NCI-H2081 (cell line): ENCODE measurements at places on chromosomes 16 and 17.
A peak's percentile ranks its signal among the peaks of the same experiment; 100 is the strongest.

DNA sequence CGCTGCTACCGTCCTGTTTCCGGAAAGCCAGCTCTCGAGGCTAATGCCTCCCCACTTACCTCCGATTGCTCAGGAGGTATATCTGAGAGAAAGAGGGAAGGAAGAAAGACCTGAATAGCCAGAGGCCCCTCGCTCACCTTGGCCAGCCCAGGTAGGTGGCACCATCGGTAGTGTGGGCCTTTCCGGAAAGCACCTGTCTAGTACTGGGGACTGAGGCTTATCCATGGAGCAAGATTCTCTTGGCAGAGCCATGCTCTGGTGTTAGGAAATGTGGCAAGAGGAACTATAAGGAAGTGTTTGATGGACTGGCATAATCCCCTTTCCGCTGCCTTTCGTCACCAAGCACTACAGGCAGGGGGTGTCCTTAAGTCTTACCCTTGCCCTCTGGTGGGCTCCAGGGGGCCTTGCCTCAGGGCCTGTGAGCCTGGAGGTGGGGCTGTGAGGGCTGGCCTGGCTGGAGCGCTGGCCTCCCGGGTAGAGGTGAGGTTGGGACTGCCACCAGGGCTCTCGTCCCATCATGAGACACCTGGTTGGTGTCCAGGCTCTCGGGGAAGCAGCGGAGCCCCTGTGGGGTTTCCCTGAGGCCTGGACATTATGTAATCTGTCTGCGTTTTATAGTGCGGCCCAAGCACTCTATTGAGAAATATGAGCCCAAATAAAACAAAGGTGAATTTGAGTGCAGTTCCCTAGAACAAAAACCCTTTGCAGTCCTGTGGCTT is 2.9 kb downstream of the CMIP start:
- DNase-seq: peak; percentile 16

- no peak for DNase-seq
These were observed 345 bp downstream of the EMC8 start for GRCh38 chr16:85798901-85799496.

- no peak for DNase-seq
These were observed 25.8 kb upstream of the TMEM220 start for GRCh38 chr17:10755592-10756127.

DNA sequence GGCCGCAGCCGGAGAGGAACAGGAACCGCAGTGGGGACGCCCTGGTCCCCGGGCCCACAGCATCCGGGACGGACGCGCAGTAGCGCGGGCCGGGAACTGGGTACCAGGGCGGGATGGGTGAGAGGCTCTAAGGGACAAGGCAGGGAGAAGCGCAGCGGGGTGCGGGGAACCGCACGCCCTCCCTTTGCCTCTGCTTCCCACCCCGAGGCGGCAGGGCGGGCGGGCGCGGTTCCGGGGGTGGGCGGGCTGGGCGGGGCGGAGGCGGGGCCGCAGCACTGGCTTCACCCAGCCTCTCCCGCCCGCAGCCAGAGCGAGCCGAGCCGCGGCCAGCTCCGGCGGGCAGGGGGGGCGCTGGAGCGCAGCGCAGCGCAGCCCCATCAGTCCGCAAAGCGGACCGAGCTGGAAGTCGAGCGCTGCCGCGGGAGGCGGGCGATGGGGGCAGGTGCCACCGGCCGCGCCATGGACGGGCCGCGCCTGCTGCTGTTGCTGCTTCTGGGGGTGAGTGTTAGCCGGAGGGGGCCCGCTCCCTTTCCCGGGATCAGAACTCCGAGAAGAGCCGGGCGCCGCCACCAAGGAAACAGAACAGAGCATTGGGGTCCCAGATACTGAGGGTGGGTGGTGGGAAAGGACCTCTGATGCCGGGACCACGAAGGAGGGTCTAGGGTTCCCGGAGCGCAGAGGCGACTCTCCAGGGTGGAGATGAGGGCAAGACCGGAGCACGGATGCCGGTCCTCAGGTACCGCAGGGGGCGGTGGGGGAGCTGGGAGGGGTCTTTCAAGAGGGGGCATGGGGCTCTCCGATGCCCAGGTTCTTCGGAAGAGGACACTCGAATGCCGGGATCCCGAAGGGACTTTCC is at the start of gene NGFR:
Gene NGFR, plus strand, starts transcription at position 308 of the 856 bp plus-strand sequence. Its CDS starts 125 bp downstream, at position 433.
- DNase-seq: peak; percentile 45

- DNase-seq: no peak
These were observed 64.5 kb upstream of the NLK start for GRCh38 chr17:27977751-27978688.

DNA sequence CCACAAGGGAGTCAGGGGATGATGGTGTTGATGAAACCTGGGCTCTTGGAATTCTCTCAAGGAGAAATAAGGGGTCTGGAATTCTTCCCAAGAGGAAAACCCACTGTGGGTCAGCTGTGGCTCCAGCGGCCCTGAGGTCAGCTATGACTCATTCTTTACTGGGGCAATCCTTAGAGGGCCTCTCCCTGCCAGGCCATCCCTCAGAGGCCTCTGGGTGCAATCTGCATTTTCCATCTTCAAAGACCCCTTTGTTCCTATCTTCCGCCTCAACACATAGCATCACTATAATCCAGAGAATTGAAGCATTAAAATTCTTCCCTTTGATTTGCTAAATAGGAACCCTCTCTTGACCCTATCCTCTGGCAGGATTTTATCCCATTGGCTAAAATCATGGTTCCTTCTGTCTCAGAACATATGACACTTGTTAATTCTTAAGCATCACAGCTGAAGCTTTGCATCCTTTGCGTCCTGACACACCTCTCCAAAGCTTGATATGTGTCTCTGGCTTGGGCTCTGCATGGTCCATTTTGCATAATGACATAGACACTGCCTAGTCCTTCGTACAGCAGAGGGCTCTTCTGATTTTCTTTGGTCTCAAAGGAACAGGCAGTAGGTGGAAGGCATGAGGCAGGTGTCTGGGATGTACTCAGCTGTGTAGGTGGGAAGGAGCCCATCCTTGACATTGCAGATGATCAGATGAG is 4.4 kb upstream of the KRT37 start:
- no peak for DNase-seq

GRCh38 chr17:11807606-11808005 is 189.7 kb downstream of the ZNF18 start:
- DNase-seq: no peak

GRCh38 chr16:21598701-21599121 is 666 bp upstream of the METTL9 start:
- DNase-seq: peak; percentile 25

- DNase-seq: no peak
These were observed 35.2 kb downstream of the LRRC75A start for GRCh38 chr17:16456742-16457316.

- DNase-seq: no peak
These were observed 70.6 kb downstream of the MARCHF10 start for GRCh38 chr17:62737513-62737912.

GRCh38 chr16:61323456-61323855 is 712.8 kb downstream of the CDH8 start:
- peak; percentile 2 for DNase-seq

- DNase-seq: no peak
These were observed 29.1 kb downstream of the TMEM100 start for GRCh38 chr17:55693254-55694216.

DNA sequence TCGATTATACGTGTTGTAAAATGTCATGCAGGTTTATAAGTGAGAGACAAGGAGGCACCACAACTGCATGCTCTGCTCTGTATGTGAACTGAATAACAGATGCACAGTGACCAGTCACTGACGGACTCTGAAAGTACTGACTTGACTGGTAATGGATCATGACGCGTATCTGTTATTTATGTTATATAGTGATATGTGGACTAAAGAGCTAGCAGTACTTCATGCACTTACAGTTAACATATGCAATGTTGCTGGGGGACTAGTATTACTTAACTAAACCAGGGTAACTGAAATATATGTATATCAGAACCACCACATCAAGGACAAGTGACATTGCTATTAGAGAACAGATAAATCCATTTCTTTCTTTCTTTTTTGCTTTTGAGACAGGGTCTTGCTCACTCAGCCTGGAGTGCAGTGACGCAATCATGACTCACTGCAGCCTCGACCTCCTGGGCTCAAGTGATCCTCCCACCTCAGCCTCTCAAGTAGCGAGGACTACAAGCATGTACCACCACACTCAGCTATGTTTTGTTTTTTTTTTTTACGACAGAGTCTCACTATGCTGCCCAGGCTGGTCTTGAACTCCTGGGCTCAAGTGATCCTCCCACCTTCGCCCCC is 17.2 kb downstream of the COIL start:
- DNase-seq: no peak

- DNase-seq: no peak
These were observed 95.1 kb upstream of the CDH5 start for GRCh38 chr16:66271074-66272060.

- no peak for DNase-seq
These were observed 17.0 kb upstream of the UMOD start for GRCh38 chr16:20369452-20370054.

DNA sequence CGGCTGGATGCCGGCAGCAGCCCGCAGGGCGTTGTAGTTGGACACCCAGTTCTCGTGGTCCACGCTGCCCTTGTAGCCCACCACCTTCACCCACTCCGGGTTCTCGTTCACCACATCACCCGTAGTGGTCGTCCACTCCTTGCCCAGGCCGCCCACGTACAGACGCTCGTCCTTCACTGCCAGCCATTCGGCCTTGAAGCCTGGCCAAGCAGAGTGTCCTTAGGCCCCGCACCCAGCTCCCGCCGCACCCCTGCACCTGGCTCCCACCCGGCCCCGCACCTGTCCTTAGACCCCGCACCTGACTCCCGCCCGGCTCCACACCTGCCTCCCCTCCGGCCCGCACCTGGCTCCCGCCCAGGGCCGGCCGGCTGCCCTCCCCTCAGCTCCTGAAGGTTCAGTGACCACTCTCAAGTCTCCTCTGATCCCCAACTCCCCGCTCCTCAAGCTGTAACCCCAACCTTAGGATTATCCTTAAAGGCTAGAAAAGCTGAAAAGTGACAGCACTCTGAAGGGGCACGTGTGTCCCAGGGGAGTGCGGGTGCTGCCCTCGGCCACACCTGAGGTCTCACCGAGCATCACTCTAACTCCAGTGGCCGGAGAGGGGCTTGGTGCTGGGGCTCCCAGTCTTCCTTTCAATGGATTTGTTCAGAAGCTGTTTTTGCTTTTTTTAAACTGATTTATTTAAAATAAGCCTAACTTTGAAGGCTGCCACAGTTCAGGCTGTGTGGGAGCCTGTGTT is 14.4 kb downstream of the CANT1 start:
- DNase-seq: no peak

GRCh38 chr16:1613728-1614455 is 1.7 kb downstream of the CRAMP1 start:
- DNase-seq: no peak

DNA sequence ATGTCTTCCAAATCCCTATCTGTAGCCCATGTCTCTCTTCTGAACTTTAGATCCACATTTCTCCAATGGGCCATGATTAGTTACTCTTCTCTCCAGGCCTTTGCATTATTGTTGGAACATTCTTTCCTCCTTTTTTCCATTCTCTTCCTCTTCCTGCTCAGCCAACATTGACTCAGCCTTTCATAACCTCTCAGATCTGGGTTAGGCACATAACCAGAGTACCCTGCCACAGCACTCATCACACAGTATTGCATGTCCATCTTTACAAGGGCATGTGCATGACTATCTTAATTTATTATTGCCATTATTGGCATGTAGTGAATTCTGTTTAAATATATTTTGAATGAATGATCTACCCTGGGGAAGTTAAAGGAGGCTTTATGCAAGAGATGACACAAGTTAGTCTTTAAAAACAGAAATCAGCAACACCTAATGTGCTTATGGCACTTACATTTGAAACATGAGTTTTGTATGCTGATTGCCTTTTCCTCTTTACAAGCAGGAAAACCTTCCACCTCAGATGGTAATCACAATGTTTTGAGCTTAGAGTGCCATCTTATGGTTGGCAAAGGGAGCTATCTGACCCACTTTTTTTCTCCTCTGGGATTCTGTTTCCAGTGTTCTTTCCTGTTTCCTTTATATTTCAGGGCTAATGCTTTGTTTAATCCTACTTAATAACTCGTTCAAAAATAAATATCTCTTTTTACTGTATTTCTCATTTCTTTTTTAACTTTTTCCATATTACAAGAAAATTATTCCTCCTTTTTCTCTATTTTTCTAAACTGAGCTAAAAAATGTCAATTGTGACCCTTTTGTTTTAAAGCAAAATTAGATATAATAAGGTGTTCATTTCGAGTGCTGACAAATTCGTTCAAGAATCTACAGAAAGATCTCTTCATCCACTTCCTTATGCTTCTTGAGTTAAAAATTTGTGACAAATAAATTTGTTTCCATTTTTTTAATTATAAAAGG is 151.0 kb upstream of the RBL2 start:
- DNase-seq: peak; percentile 25

GRCh38 chr17:17540278-17540906 is 44.2 kb upstream of the RASD1 start:
- DNase-seq: no peak

GRCh38 chr17:65707780-65708179 is 146.3 kb upstream of the AXIN2 start:
- no peak for DNase-seq

GRCh38 chr16:65600046-65600445 is 478.2 kb upstream of the CDH11 start:
- DNase-seq: no peak

- no peak for DNase-seq
These were observed 52.6 kb downstream of the CYB5B start for GRCh38 chr16:69476920-69477443.

DNA sequence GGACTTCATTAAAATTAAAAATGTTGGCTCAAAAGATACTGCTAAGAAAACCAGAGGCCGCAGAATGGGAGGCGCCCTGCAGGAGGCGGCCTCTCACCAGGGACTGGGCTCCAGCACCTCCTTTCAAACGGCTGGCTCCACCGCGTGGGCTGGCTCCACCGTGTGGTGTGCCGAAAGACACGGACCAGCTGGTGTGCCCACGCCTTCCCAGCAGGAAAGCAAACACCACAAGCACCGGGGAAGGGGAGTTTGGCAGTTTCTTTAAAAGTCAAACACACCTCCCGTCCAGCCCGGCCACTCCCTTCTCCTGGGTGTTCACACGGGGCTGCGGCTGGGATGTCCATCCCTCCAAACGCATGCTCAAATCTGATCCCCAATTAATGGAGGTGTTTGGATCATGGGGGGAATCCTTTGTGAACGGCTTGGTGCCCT is 13.9 kb downstream of the HAGH start:
- DNase-seq: peak; percentile 71

DNA sequence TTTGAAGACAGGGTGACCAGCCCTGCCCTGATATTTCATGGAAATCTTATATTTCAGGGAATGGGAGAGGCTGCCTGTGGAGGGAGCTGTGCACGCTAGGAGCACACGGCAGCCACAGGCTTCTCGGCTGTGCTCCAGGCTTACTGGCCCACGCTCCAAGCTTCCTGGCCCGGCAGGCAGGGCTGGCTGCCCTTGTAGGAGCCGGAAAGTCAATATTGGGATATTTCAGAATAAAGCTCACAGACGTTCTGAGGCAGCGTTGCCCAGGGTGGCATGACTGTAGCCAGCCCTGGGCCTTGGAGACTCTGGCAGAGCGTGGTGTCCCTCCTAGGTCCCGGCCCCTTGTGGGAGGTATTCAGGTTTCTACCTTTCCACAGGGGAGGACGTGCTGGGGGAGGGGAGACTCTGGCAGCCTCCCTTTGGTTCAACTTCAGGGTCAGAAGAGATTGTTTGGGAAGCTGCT is 95.6 kb downstream of the NPIPB11 start:
- DNase-seq: no peak
